ENCODE measurements at places on chromosomes 3 and 15. TPM values are rescaled to one million over a fixed set of nuclear protein-coding genes. Genes with fewer than 3 reads are reported as not detected.

The TRIM42 gene
- total RNA-seq: not detected

The RASGRP1 gene
- total RNA-seq: 1.6 TPM

The EPHB3 gene
- 1.4 TPM for total RNA-seq

The EPHA6 gene
- total RNA-seq: not detected

The ACTR8 gene
- 27.1 TPM for total RNA-seq

The RARRES1 gene
- total RNA-seq: not detected

The ERICH6 gene
- total RNA-seq: not detected

The CLRN1 gene
- total RNA-seq: not detected

The CCDC13 gene
- total RNA-seq: 0.74 TPM

The WNT5A gene
- 109 TPM for total RNA-seq

The CYP1A1 gene
- total RNA-seq: 0.92 TPM

- DNase-seq: no peak
Measured at GRCh38 chr3:24012589-24013269, 67.6 kb downstream of the NR1D2 start.

DNA sequence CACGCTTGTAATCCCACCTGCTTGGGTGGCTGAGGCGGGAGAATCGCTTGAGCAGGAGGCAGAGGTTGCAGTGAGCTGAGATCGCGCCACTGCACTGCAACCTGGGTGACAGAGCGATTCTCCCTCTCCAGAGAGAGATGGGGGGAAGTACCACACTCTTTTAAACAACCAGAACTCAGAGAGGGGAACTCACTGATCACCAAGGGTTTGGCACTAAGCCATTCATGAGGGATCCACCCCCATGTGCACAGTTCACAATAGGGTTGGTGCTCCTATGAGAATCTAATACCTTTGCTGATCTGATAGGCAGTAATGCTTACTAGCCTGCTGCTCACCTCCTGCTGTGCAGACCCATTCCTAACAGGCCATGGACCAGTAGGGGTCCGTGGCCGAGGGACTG, 51.6 kb downstream of the QTRT2 start:
- DNase-seq: no peak

DNA sequence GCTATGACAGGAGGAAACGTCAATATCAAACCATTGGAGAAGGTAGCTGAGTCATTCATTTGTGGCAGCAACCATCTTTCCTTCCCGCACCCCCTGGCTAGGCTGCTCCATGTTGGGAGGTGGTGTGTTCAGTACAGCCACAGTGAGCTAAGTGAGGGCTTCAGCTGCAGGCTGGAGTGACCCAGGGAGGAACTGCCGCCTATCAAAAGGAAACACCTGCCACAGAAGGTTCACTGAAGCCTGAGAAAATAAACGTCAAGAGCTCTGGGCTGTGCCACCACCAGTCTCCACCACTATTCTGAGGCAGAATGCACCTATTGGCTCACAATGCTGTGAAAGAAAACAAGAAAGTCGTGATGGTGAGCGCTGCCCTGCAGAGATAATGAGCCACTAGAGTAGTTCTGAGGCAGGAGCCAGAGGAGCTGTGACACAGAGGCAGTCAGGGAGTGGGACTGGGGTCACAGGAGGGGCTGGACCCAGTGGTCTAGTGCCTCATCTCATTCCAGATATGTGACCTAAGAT, 34.8 kb upstream of the CD47 start:
- no peak for DNase-seq

- DNase-seq: no peak
Measured at GRCh38 chr15:25134546-25134945, 179.8 kb downstream of the SNRPN start.

- DNase-seq: no peak
Measured at GRCh38 chr15:37973856-37974255, 39.4 kb downstream of the TMCO5A start.

DNA sequence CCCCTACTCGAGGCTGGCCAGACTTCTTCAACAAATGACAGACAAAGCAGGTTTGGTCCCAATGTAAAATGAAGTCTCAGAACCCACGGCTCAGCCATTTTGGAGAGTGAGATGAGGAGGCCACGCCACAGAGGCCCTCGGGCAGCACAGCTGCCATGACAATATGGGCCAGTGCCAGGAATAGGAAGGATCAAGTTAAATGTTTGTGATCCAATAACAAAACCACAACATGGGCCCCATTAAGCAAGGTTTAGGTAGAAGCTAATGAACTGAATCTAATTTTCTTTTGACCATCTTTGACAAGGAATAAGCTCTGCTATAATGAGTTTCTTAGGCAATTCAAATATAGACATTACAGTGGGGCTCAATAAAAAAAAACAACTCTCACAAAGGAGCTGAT, 52.6 kb downstream of the RFTN1 start:
- no peak for DNase-seq

DNA sequence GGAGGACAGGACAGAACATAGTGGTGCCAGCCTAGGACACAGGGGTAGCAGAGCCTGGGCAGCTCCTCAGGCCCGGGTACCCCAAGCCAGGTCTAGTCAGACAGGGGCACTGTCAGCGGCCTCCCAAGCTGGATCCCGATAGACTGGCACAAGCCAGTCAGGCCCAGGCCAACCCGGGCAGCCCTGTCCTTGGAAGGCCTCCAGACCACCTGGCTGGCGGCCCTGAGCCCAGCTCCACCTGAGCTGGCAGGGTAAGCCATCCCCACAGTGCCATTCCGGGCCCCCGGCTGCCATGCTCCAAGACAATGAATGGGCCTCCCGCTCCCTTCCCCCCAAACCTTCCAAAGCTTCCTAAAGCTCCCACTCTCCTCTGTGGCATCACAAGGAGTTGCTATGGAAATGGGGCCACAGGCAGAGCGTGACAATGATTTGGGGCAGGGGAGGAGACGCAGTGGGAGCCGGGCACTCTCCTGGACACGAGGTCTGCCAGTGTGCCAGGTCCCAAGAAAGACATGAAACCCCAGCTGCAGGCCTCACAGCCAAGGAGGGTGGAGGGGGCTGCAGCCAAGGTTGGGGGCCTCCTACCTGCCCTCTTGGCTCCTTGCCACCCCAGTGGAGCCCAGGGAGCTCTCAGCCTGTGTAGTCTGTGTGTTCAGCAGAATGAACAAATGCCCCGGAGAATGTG, 165.6 kb upstream of the LINGO1 start:
- no peak for DNase-seq

DNA sequence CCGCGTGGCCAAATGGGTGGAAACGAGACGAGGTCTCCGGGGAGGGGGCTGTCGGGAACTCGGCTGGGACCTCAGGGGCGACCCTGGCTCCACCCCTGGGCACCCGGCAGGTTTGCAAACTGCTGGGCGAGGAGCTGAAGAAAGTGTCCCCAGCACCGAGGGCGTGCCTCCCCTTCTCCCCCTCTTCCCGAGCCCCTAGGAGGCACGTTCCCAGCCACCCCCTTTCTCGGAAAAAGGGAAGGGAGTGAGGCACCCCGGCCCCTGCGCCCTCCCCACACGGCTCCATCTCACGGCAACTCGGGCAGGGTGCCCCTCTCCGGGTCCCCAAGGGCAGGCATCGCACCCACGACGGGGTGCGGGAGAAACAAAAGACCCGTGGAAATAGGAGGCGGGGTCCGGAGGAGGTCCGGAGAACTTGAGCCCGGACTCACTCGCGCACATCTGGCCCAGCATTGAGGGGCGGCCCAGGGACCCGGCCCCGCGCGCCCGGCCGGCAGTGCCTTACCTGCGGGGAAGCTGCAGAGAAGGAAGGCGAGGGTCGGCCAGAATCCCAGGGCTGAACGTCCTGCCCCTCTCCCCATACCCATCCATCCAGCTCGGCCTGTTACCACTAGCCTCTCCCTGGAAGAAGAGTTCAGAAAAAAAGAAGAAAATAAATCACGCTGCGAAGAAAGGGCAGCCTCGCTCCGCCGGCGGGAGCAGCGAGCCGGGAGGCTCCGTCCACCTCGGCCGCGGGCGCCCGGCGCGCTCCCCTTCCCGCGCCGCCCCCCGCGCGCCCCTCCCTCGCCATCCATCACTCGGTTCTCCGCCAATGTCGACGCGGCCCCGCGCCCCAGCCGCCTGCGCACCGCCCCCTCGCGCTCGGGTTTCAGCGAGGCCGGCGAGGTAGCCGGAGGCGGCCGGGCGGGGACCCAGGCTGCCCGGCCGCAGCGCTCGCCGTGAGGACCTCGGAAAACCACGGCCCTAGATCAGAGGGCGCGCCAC, 16.3 kb downstream of the RGMA start:
- DNase-seq: peak; percentile 75

DNA sequence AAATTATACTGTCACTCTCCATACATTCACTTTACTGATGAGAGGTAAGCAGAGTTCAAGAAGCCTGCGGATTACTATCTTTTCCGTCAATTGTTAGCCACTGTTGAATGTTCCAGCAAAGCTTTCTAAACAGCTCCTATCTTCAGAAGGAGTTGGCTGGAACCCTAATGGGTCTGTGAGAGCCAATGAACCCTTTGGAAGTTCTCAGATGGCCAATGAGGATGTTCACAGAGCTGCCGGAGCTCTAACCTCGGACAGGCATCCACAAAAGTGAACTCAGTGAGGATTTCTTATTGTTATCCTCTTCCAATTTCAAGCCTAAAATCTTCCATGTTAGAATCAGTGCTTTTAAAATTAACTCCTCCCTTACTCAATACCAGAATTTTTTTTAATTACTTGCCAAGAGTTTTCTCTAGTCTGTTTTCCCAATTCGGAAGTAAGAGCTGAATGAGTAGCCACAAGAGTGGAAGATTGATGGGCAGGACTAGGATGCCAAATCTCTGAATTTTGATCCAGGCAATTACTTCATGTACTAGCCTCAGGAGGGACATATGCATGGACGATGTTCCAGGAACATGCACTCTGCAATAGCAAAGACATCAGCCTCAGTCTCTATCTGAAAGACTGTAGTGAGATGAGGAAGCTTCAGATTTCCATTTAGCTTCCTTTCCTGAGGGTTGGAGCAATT, 78.1 kb downstream of the AGBL1 start:
- DNase-seq: no peak

DNA sequence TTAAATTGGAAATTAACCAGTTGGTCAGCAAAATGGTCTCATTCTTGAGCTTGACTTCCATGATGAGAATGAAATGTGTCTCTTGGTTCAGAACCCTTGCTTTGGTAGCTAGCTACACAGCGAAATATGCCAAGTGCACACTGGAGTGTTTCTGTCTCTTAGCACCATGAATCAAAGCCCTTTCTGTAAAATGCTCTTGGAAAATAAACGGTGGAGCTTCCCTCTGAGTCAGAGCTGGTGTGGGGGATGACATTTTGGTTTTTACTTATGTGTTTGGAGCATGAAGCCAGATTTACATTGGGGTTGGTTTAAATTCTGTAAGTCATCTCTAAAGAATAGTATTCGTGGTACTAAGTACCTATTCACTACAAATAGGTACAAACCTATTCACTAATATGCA, 85.1 kb upstream of the NANOGP8 start:
- peak; percentile 1 for DNase-seq

DNA sequence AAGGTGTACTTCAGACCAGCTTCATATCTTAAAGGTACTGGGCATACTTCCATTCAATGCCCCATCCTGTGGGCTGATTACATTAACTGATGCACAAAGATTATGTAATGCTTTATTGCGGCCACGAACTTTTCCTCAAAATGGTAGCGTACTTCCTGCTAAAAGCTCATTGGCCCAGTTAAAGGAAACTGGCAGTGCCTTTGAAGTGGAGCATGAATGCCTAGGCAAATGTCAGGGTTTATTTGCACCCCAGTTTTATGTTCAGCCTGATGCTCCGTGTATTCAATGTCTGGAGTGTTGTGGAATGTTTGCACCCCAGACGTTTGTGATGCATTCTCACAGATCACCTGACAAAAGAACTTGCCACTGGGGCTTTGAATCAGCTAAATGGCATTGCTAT, 3.4 kb downstream of the SKIL start:
- no peak for DNase-seq

DNA sequence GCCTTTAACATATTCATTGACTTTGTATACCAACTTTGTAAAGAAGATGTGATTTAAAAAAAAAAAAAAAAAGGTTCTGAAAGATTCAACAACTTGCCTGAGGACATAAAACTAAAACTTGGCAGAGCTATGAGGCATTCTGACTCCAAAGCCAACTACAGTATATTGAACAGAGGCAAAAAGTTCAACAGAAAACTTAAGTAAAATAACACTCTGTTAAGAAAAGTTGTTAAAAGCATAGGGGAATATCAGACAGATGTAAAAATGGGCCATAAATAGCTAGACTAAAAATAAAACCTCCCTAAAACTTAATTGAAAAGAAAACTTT, 23.4 kb downstream of the GOLIM4 start:
- DNase-seq: no peak

- DNase-seq: no peak
Measured at GRCh38 chr3:186366206-186366605, 4.2 kb upstream of the DGKG start.

DNA sequence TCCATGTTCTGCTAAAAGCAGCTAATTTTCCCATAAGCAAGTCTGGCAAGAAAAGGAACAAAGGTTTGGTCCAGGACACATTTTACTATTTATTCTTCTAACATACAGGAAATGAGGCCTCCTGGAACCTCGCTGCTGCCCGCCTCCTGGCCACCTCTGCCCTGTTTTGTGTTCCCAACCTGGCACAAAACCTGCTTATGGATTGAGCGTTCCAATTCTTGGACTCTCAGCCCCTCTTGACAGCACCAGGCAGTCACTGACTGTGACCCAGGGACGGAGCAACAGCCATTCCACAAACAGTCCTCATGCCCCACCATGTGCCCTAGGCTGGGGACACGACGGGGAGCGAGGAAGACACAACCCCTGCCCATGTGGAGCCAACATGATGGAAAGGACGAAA, 11.6 kb upstream of the SSUH2 start:
- no peak for DNase-seq

- peak; percentile 59 for DNase-seq
Measured at GRCh38 chr3:171458071-171458863, 1.9 kb downstream of the TNIK start.

- peak; percentile 88 for DNase-seq
Measured at GRCh38 chr15:31434588-31435260, 108.1 kb downstream of the KLF13 start.

- DNase-seq: no peak
Measured at GRCh38 chr3:76505202-76505845, 534.6 kb upstream of the ROBO2 start.

DNA sequence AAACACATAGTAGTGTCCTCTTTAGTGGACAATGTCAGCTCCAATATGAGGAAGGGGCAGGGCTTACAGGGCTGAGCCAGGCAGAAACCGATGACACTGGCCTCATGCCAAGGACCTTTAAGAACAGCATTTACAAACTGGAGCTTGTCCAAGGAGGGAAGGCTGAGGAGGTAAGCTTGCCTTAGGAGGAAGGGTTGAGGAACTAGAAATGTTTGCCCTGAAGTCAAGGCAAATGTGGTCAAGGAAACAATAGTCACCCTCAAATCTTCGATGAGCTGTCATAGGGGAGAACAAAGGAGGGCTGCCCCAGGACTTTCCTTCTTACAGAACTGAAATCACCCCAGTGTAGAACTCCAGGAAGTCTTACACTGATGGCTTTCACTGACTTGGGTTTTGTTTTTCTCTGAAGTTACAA, 136.4 kb downstream of the LIPC start:
- DNase-seq: no peak

All from Daoy (cell line).